ENCODE measurements at places on chromosomes 6 and 20.

DNA sequence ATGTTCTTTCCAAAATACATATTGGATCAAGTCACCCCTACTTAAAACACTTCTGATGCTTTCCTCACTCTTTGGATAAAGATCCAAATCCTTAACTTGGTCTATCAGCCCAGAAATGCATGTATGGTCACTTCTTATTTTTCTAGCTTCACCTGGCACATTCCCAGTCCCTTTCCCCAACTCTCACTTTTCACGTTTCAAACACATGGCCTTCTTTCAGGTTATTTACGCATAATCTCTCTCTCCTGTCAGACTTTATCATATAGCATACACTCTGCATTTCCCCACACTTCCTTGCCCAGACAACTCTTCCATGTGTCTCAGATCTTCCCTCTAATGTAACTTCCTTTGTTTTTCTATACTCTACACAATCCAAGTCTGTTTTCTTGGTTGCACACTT, 12.8 kb downstream of the PHIP start:
- no peak for DNase-seq

DNA sequence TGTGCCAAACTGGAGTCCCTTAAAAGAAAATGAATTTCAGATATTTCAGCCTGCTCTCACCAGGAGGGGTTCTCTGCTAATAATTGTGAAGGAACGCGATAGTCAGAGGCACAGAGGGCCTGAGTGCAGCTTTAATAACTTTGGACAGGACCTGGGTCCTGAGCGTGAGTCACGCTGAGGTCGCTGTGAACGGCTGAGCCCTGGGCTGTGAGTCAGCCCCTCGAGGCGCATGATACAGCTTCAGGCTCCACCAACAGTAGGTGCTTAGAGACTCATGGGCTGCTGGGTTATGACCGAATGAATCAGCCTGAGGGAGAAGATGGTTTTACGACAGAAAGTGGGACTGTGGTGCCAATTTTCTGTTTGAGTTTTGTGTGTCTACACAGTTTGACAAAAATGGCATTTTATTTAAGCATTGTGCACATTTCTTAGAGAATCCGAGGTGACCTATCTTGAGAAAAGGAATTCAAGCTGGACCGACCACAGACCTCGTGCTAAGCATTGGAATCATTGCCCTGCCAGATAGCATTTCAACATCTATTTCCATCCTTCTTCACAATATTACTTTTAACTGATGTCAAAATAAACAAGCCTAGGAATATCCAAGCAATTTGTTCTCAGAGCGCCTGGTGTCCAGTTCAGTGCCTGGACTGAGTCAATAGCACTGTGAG, 183.0 kb downstream of the THBS2 start:
- DNase-seq = no peak

DNA sequence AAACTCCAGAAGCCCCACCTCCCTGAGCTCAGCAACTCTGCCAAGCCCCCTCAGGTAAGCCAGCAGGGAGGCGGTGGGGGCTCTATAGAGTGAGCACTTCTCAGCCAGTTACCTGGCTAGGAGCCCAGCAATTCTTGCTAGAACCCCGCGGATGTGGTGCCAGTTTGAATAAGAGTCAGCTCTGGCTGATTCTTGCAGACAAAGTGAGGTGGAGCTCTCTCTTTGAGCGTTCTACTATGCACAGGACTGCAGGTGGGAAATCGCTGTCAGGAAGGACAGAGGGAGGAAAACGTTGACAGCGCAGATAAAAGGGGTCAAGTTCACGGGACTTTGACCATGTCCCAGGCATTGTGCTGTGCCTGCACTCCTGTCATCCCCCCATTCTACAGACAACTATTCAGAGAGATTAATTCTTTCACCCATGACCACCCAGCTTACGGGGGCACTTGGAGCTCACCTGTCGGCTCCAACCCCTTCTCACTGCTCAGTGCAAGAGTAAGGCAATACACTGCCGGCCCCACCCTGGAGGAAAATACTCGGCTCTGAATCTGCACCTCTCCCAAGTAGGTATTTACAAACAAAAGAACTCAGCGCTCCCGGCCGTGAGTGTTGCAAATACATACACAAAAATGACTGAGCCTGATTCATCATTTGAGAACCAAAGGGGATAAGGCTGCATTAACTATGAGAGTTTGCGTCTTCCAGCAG, 92.9 kb downstream of the ANKRD60 start:
- no peak for DNase-seq

GRCh38 chr20:4067600-4068261, 52.4 kb upstream of the RNF24 start:
- no peak for DNase-seq

DNA sequence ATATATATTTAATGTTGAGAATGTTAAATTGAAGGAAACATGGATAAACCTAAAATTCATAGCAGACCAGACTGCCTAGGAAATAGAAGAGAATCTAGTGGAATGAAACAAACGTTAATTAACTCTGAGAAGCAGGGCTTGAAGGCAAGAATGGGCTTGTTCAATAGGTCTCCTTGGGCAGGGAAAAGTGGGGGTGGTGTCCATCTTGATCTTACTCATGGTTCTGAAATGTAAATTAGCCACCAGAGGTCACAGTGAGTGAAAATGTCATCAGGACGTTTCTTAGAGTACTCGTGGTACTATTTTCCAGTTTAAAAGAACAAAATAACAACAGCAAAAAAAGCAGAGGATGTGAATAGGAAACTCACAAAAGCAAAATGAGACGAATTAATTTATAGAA, 66.8 kb upstream of the BTBD3 start:
- DNase-seq = no peak

Measured in activated CD8-positive, alpha-beta memory T cell treated with anti-CD3 and anti-CD28 coated beads for 1 hour (primary cell).